ENCODE measurements at places on chromosomes 7 and 10.

GRCh38 chr7:73707045-73707631 lies 12.3 kb downstream of the STX1A start:
- DNase-seq: no peak

DNA sequence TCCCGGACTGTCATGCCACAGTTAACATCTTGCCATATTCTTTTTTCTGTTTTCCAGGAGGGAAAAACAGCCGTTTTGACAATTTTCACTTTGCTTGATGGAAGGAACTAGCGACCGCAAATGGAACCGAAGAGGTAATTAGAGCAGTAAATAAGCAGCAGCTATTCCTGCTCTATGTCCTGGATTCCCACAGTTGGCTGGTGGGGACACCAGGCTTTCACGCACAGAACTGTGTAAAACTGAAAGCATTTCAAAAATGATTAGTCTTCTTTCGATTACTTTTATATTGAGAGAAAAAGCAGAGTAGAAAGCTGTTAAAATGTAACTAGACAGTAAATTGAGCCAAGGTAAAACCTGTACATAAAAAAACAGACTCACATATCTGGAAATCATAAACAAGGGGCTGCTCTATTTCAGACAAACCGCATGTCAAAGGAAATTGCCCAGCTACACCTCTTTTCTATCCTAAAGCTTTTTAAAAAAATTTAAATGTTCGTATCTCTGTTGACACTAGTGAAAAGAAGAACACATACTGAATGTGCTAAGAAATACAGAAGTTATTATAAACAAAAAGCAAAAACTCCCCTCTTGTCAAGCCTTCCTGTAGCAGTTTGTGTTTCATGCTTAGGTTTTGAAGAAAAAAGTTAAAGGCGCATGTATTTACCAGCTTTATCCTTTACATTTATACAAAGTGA lies 93.4 kb downstream of the RNF216 start:
- no peak for DNase-seq

DNA sequence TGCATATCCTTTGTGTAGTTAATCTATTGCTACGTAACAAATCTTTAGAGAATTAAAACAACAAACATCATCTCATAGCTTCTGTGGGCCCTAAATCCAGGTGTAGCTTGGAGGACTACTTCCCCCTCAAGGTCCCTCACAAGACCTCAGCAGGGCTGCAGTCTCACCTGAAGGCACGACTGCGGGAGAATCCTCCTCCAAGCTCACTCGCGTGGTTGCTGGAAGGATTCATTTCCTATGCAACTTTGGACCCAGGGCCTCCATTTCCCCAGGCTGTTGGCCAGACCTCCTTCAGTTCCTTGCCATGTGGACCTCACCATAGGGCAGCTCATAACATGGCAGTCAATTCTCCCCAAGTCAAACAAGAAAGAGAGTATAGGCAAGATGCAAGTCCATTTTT lies 140.4 kb downstream of the OAT start:
- DNase-seq: no peak

DNA sequence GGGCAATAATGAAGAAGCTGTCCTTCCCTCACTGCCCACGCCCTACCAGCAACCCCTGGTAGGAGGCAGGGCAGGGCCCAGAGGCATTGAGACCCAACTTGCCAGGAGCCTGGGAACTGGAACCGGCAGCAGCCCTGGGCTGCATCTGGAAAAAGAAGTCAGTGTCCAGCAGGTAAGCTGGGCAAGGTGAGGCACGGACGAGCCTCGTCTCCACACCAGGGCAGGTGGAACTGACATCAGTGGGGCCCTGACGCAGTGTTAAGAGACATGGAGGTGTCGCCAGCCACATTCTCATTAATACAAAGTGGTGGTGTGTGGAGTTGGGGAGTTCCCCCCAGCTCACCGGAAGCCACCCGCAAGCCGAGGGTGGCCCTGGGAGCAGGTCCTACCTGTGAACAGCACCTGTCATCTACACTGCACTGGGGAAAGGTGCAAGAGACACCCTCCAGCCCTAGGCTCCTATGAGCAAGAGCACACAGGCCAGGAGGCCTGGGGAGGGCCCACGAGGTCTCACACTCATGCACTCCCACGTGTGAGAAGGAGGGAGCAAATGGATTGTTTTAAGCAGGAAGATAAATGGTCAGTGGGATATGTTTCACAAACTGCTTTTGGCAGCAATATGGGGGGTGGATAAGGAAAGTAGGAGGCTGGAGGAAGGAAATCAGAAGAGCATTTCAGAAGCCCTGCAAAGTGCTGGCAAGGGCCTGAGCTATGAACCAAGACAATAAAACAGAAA lies 53.6 kb downstream of the COBL start:
- DNase-seq: no peak

DNA sequence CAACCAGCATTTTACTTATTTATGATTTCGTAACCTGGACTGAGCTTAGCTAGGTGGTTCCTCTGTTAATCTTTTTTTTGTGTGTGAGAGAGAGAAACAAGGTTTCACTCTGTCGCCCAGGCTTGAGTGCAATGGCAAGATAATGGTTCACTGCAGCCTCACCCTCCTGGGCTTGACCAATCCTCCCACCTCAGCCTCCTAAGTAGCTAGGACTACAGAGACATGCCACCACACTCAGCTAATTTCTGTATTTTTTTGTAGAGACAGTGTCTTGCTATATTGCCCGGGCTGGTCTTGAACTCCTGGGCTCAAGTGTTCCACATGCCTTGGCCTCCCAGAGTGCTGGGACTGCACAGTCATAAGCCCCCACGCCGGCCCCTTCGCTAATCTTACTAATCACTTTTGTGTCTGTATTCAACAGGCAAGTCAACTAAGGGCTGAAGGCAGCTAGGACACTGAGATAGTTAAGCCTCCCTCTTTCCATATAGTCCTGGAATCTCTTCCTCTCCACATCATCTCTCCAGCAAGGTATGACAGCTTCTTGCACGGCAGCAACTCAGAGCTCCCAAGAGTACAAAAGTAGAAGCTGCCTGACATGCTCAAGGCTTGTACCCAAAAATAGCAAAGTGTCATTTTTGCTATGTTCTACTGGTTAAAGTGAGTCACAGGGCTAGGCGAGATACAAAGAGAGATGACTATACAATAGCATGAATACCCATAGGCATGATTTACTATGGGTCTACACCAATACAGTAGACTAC lies 11.3 kb downstream of the KMT2C start:
- DNase-seq: no peak

- no peak for DNase-seq
Observed at GRCh38 chr10:5453749-5454489, 41.6 kb downstream of the NET1 start.

DNA sequence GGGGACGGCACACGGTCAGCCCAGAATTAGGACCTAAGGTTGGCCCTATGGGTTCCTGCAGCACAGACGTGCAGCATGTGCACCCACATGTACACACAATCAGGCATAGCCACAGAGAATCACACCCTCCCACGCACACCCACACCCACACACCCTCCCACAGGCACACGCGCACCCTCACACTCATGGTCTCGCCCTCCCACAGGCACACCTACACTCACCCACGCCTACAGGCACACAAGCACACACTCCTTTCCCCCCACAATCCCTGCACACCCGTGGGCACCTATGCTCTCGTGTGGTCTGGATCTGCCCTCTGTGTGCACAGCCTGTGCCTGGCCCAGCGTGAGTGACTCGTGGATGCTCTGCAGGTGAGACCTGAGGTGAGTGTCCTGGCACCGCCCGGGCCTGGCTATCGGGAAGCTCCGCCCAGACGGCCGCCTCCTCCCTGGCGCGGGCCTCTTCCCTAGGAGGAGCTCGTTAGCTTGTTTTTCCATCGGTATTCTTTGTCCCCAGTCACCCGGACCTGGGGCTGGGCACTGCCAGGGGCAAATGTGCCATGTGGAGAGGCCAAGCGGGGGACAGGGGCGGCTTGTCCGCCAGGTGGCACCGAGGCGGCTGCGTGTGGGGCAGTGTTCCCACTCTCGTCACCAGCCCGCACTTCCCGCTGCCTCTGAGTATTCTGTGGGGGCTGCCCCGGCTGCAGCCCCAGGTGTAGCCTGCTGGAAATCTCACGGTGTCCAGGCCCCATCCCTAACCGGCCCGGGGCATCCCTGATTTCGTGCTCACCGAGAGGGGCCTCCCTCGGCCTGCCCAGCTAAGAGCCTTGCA lies 110.2 kb upstream of the FAM20C start:
- no peak for DNase-seq

DNA sequence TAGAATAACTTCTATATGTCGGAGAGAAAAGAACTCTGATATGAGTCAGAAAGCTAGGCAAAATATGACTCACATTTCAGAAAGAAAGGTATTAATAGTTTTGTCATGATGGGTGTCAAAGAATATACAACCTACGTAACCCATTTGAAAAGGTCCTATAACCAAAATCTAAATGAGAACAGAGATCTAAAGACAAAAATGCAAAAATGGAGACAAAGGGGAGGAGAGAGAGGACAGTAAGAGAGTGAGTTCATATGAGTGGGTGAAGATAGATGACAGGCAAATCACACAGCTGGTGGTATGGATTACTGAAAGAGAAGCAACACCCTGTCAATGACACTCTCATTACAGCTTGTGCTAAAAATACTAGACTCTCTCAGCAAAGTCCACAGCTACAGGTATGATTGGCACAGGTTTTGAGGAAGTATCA lies 25.6 kb downstream of the ANKMY2 start:
- no peak for DNase-seq

DNA sequence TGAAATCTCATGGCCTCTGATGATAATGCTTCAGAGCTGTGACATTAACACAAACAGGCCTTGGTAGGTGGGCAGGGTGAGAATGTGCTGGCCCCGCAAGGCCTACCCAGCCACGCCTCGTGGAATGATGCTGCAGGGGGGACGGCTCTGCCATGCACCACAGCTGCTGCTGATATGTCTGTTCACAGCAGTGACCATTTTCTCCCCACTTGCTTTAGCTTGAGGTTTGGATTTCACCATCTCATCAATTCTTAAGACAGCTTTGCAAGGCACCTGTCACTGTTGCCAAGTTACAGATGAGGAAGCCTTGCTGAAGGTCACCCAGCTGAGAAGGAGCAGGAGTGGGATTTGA lies 128.3 kb downstream of the PTPN20 start:
- no peak for DNase-seq

- no peak for DNase-seq
Observed at GRCh38 chr7:1062296-1063294, 18.2 kb downstream of the GPR146 start.

DNA sequence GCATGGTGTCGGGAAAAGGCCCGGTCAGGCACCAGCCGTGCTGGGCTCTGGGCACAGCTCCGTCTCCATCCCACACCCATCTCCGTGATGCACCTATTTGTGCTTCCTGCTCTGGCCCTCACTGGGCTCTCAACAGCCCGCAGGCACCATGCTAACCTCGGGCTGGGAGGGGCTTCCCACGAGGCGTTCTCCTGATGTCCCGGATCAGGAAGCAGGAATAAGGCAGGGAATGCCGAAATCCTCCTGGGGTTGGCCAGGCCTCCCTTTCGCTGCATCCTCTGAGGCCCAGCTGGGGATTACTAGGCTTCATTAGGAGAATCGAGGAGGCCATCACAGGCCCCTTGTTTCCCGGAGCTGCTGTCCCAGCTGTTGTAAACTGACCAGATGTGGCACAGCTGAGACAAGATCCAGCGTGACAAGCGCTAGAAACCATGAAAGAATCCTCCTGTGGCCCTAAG lies 72.0 kb downstream of the FAM53B start:
- no peak for DNase-seq

GRCh38 chr7:46153583-46153950 lies 232.5 kb upstream of the IGFBP3 start:
- DNase-seq: no peak

GRCh38 chr10:35327790-35328403 lies 8.4 kb upstream of the CCNY start:
- DNase-seq: no peak

DNA sequence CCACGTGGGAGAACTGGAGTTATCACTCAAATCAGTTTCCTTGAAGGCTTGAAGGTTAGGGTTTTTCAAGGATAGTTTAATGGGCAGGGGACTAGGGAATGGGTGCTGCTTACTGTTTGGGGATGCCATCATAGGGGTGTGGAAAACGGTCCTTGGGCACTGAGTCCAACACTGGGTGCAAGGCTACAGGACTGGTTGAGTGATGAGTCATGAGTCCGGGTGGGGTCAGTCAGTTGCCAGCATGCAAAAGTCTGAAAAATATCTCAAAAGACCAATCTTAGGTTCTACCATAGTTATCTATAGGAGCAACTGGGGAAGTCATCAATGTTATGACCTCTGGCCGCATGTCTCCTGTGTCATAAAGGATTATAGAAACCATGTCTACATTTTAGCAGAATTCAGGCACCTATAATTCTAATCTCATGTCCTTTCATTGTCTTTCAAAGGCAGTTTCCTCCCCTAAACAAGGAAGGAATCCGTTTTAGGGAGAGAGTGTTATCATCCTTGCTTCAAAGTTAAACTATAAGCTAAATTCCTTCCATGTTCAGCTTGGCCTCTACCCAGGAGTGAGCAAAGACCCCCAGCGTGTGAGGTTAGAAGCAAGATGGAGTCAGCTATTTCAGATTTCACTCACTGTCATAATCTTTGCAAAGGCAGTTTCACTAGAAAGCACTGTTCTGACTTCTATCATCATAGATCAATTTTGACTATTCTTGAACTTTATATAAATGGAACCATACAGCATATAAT lies 94.5 kb downstream of the COL26A1 start:
- DNase-seq: no peak

DNA sequence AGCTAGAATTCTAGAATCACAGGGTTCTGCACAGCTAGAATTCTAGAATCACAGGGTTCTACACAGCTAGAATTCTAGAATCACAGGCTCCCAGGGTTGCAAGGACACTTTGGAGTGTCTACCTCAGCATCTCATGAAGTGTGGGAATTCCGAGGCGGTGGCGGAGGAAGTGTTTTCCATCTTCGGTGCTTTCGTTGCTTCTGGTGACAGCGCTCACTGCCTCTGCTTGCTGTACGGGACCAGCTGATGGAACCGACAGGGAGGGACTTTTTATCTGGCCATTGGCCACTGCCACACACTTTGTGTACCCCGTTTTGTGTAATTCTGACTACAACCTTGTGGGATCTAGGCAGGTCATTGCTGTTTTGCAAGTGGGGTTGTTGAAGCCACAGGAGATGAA lies 29.5 kb downstream of the LHPP start:
- DNase-seq: no peak

DNA sequence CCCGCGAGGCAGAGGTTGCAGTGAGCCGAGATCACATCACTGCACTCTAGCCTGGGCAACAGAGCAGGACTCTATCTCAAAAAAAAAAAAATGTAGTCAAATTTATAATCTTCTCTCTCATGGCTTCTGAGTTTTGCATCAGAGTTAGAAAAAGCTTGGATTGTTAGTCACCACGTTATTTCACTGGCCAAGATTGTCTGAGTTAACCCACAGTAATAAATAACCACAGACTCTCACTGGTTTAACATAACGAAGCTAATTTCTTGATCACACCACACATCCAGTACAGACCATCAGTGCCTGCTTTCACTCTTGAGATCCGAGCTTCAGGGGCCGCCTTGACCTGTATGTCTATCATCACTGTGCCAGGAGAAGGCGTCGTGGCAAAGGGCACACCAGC lies 116.8 kb upstream of the JCAD start:
- no peak for DNase-seq

DNA sequence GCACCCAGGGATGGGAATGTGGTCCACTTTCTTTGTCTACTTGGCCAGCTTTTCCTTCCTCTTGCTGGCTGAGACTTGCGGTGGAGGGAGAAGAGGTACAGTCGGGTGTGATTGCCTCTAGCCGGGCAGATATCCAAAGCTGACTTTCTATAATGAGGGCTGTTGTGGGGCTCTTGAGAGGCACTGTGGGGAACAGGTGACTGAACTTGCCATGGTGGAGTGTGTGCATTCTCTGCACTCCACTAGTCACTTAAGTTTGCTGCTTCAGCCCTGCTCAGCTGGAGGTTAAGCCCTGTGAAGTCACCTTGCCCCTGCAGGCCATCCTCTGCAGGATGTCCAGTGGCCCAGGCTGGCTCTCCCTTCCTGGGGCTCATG lies 116.6 kb downstream of the AOAH start:
- DNase-seq: no peak
